Upper lobe of right lung (tissue), 1 donor: ENCODE measurements at places on chromosomes 13 and 19. TPM values are rescaled to one million over a fixed set of nuclear protein-coding genes. Genes with fewer than 3 reads are reported as not detected.

DNA sequence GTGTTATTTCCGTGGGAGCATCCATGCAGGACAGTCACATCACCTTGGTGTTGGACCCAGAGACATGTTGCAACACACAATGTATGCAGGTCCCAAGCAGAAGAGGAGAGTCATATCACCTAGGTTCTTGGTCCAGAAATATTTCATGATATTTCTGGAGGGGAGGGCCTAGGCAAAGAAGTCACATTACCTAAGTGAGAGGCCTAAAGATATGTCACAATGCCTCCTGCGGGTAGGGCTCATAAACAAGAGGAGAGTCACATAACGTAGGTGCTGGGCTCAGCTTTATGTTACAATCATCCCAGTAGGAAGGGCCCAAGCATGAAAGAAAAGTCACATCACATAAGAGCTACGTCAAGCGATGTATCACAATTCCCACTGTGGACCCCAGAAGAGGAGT is 10.8 kb upstream of the ZNF724 start:
- no peak for DNase-seq

The PGLYRP1 gene
- 0.58 TPM for total RNA-seq

The CYP2A6 gene
- total RNA-seq = not detected

- DNase-seq = no peak
These were observed 1138.2 kb downstream of the UQCRFS1 start for GRCh38 chr19:28074773-28075172.

- DNase-seq = no peak
These were observed 15.0 kb downstream of the TDRD3 start for GRCh38 chr13:60411983-60412382.

The MTUS2 gene
- 0.41 TPM for total RNA-seq

- no peak for DNase-seq
These were observed 11.2 kb downstream of the HAS1 start for GRCh38 chr19:51712461-51713081.

GRCh38 chr19:33404506-33405253 is 31.2 kb downstream of the CEBPG start:
- DNase-seq = peak; percentile 51
